ENCODE measurements at places on chromosomes 2 and 18.

DNA sequence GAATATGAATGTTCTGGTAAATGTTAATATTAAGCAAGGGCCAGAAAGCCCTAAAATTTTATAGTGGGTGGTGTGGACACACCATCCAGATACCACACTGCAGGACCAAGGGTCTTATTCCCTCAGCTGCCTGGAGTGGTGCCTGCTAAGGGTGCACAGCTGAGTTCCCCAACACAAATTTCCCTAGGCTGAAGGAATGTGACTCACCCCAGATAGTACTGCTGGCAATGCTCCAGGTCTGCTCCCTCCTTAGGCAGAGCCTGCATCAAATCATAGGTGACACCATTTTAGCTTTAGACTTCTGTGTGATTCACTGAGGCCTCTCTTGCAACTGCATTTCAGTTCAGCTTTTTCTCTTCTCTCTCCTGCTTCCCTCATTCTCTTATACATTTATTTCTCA lies 321.1 kb downstream of the SATB2 start:
- DNase-seq, result no peak

- DNase-seq, result peak; percentile 88
Measured at GRCh38 chr2:101516823-101517690, 42.1 kb upstream of the RFX8 start.

GRCh38 chr18:50982086-50982801 lies 14.4 kb downstream of the ELAC1 start:
- DNase-seq, result no peak

DNA sequence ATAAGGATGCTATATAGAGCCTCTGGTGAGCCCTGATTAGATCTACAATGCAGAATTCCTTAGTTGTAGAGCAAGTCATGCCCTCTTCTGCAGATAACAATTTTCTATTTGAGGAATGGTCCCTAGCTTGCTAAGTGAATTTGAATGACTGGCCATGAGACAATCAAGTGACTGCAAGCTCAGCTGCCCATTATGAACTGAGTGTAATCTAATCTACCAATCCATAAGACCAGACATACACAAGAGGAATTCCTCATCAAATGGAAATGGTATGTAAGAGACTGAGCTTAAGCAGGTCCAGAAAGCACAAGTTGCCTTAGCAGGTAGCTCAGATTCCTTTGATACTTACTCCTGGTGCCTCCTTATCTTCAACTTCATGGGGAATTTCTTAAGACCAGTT lies 4.8 kb upstream of the ANKRD44 start:
- DNase-seq, result no peak

- no peak for DNase-seq
Measured at GRCh38 chr18:58572181-58572580, 56.7 kb downstream of the ALPK2 start.

GRCh38 chr2:221655300-221655699 lies 83.2 kb upstream of the EPHA4 start:
- no peak for DNase-seq

- no peak for DNase-seq
Measured at GRCh38 chr2:39281391-39281790, 37.6 kb upstream of the CDKL4 start.

DNA sequence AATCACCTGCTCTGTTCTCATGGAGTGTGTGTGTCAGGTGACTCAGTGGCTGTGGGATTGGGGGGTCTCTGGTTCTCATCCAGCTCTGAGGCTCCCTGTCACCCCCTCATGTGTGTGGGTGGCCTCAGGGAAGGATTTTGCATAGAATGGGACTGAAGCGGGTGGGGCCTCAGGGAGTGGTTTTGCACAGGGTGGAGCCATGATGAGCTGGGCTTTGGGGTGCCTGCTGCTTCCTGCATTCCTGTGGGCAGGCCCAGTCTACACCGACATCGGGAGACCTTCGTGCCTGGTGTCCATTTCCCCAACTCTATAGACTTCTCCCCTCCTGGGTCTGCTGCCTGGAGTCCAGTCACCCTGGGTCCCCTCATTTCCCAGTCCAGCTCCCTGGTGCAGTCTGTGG lies 59.7 kb downstream of the VAPA start:
- no peak for DNase-seq

- no peak for DNase-seq
Measured at GRCh38 chr18:8504424-8504823, 104.8 kb upstream of the RAB12 start.

GRCh38 chr2:20113986-20114938 lies 62.8 kb upstream of the LAPTM4A start:
- DNase-seq, result no peak

GRCh38 chr2:44459739-44460138 lies 98.0 kb downstream of the CAMKMT start:
- no peak for DNase-seq

- peak; percentile 63 for DNase-seq
Measured at GRCh38 chr2:8334866-8335325, 347.0 kb upstream of the ID2 start.

DNA sequence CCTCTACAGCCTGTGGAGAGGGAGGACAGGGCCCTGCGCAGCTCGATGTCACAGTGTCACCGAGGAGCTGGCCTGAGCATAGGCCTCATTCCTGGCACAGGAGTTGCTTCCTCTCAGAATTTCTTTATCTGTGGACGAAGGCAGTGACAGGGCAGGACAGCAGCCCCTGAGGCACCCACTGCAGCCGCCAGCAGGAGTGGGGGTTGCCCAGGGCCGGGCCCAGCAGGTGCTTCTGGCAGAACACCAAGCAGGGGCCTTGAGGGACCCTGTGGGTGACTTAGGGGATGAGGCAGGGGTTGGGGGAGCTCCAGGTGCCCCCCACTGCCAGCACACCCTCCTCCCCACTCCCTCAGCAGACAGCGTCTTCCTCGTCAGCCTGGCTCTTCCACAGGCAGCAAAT lies 290.0 kb downstream of the PHLPP1 start:
- DNase-seq, result no peak

- no peak for DNase-seq
Measured at GRCh38 chr2:35891936-35892335, 463.6 kb upstream of the CRIM1 start.

GRCh38 chr2:68762665-68763064 lies 28.1 kb downstream of the ARHGAP25 start:
- no peak for DNase-seq

DNA sequence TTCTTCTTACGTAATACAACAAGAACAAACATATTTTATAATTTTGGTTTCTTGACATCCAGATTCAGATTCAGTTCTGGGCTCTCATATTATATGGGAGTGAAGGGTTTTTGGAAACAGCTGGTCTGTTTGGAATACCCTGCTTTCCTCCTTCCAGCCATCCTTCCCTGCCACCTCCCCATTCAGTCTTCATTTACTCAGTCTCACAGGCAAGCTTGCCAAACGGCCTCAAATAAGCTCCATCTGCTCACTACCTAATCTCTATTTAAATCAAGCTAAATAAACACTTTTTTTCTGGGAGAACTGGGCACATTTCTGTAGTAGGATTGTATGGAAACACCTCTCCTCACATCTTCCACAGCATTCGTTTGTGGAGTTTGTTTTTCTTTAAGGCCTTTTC lies 147.5 kb downstream of the RND3 start:
- DNase-seq, result no peak

DNA sequence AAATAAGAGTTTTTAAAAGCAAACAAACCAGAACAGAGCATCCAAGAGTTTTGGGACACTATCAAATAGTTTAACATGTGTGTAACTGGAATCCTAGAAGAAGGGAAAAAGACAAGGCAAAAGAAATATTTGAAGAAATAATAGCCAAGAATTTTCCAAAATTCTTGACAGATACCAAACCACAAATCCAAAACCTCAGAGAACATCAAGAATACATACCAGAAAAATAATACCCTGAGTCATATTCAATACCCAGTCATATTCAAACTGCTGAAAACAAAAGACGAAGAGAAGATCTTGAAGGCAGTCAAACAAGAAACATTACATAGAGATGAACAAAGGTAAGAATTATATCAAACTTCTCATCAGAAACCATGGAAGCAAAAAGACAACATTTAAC lies 22.9 kb downstream of the INO80C start:
- no peak for DNase-seq

GRCh38 chr2:181785691-181786344 lies 105.5 kb upstream of the NEUROD1 start:
- DNase-seq, result no peak

DNA sequence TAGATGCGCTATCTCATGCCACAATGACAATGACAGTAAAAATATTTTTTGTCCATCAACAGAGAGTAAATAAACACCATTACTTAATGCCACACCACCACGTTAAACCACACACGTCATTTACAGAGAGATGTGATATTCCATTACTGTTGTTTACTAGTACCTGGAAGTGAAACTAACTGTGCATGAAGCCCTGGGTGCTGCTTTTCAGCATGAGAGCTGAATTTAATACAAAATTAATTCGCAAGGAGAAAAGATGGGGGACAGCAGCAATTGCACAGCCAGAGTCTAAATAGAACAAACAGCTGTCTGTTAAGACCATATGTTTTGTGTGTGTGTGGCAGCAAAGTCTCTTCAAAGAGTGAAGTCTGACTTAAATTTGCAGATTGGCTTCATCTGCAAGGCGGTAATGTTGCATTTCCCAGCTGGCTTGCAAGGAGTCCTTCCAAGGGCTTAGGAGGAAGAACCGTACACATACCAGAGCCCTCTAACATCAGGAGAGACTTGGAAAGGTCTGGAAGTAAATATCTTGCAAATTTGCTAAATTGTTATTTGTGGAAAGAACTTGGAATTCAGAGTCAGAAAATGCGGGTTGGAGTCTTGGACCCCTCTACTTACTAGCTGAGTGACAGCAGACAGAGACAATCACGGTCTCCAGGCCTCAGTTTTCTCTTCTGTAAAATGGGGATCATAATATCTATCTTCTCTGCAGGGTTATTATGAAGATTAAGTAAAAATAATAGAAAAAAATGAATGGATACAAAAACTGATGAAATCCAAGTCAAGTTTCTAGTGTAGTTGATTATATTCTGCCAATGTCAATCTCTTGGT lies 127.6 kb downstream of the ALPK2 start:
- no peak for DNase-seq

DNA sequence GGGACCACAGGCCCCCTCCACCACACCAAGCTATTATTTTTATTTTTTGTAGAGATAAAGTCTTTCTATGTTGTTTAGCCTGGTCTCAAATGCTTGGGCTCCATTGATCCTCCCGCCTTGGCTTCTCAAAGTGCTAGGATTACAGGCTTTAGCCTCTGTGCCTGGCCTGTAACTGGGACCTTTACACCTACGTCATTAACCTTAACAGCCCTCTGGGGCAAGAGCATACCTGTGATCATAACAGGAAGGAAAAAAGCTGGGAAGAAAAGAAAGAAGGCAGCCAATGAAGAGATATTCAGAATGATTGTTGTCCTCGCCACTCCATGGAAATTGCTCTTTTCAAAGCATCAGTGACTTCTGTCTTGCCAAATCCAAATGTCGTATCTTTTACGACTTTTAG lies 338.2 kb downstream of the LRRTM1 start:
- DNase-seq, result no peak

- DNase-seq, result no peak
Measured at GRCh38 chr2:108905906-108906305, 83.1 kb downstream of the EDAR start.

- DNase-seq, result no peak
Measured at GRCh38 chr2:30649828-30650227, 157.4 kb downstream of the CAPN13 start.

- no peak for DNase-seq
Measured at GRCh38 chr2:9705196-9705595, 74.4 kb upstream of the YWHAQ start.

- no peak for DNase-seq
Measured at GRCh38 chr2:28102455-28102874, 211.9 kb downstream of the BABAM2 start.

GRCh38 chr18:79733135-79733701 lies 53.6 kb downstream of the CTDP1 start:
- no peak for DNase-seq

GRCh38 chr2:199228887-199229819 lies 228.6 kb downstream of the SATB2 start:
- DNase-seq, result peak; percentile 95

Data from HL-60 (cell line).